ENCODE measurements at places on chromosomes 1 and 21. TPM values are rescaled to one million over a fixed set of nuclear protein-coding genes. Genes with fewer than 3 reads are reported as not detected.

DNA sequence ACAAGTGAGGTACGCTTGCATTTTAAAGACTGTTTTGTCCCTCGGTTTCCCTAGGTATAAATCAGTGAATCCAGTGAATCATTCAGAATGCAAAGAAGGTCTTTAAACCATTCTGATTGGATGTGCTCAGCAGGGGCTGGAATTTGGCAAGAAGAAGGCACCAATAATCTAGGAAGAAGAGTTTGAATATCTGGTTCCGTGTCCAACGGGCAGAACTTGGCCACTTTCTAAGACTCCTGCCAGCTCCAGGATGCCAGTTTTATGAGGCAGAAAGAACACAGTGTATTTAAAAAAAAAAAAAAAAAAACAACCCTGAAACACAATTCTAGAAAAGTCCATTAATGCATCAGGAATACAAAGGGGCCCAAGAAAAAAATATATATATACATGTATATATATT lies 3.0 kb upstream of the TENT5C start:
- no peak for DNase-seq

GRCh38 chr1:33653226-33653625 lies 180.8 kb downstream of the ZSCAN20 start:
- DNase-seq: no peak

SLX9 gene
- total RNA-seq: 18.8 TPM

GRCh38 chr1:147083919-147084272 lies 88.4 kb downstream of the PRKAB2 start:
- no peak for DNase-seq

DNA sequence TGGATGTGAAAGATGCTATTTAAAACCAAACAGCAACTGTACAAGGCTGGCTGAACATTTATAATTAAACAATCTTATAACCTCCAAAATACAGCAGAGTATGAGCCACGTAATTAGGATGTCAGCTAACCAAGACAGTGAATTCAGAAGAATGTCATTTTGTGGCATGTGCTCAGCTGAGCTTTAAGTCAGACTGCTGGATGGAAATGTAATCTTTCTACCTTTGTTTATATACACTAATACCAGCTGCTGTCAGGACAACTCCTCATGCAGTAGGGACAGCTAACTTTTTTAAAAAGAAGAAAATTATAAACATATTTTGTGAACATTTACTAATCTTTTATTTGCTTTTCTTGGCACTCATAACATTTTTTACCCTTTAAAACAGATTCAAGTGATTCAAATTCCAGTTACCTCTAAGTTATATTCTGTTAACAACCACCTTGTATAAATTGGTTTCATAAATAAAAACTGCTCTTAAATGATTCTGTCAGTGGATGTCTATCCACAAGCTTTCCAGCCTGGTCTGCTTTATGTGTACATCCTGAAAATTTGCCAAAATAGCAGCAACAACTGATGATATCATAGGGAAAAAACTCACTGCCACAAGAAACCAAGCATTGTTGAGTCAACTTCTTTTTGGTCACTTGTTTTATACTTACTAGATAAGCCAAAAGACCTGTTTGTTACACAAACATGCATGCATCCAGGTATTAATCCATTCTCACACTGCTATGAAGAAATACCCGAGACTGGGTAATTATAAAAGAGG lies 36.1 kb downstream of the DPH5 start:
- DNase-seq: no peak

DNA sequence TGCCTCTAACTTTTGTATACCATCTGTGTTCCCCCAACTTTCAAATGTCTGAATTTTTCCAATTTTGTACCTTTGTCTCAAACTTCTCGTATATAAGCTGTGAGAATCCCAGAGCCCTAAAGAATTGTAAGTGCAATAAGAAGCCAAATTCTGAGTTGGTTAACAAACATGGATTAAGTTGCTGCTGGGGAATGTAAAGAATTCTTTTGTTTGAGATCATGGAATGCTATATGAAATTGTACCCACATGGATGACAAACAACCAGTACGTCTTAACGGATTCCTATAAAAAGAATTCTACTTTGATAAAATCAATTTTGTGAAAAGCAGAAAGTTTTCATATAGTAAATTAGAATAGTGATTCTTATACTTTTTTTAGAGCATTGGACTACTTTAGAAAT lies 72.4 kb upstream of the CYP2J2 start:
- DNase-seq: no peak

GRCh38 chr1:13228343-13228781 lies 2.4 kb upstream of the PRAMEF18 start:
- DNase-seq: peak; percentile 59

- no peak for DNase-seq
These were observed 395.4 kb upstream of the ADAMTS5 start for GRCh38 chr21:27362249-27362648.

DNA sequence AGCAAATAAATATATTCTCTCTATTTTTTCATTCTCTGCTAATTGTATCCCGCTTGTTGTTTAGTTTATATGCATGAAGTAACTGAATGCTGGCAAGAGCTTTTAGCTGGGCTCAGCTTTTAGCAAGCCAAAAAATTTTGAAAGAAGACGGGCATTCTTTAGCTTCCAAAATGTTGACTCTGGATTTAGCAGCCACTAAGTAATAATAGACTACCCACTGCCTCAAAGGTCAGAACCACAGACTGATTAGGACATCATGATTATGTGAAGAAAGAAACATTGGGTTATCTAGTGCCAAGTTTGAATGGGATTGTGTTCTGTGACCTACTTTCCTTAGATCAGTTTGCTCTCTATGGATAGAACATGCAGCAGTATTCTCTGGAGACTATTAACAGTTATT lies 80.3 kb upstream of the DPH5 start:
- no peak for DNase-seq

TBX15 gene
- total RNA-seq: 2.1 TPM

DNA sequence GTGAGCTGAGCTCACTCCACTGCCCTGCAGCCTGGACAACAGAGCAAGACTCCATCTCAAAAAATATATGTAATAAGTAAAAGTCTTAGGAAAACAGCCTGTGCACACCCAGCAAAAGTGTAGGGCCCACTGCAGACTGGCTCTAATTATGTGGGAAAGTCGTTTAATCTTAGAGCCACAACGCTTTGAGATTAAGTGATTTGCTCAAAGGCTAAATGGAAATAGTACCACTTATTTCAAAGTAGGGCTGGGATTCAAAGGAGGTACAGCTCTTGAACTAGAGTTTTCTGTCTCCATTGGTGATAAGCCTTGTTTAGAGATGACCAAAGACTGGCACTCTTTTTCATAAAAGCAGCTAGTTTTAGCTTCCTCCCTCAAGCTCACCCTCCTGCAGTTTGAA lies 2.2 kb downstream of the TACSTD2 start:
- DNase-seq: no peak

DNA sequence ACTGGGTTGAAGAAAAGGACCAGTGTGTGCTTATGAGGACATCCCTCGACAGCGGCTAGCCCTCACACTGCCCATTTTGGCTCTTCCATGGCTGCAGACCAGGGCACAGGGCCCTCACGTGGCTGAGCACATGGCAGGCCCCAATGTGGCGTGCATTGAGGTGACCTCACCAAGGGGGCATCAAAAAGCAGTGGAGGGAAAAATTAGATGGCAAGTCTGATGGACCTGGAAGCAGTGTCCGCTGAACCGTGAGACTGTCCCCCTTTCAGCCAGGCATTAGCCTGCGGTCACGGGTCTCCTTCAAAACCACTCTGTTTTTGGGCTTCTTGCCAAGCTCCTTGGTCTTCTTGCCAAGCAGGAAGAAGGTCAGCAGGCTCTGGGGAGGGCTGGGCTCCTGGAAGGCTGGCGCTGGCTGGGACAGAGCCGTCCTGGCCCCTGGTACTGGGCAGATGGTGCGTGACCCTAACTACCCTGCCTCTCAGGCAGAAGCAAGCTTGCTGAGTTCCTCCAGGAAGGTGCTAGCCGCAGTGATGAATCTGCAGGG lies 30.8 kb downstream of the TRIM67 start:
- no peak for DNase-seq

DNA sequence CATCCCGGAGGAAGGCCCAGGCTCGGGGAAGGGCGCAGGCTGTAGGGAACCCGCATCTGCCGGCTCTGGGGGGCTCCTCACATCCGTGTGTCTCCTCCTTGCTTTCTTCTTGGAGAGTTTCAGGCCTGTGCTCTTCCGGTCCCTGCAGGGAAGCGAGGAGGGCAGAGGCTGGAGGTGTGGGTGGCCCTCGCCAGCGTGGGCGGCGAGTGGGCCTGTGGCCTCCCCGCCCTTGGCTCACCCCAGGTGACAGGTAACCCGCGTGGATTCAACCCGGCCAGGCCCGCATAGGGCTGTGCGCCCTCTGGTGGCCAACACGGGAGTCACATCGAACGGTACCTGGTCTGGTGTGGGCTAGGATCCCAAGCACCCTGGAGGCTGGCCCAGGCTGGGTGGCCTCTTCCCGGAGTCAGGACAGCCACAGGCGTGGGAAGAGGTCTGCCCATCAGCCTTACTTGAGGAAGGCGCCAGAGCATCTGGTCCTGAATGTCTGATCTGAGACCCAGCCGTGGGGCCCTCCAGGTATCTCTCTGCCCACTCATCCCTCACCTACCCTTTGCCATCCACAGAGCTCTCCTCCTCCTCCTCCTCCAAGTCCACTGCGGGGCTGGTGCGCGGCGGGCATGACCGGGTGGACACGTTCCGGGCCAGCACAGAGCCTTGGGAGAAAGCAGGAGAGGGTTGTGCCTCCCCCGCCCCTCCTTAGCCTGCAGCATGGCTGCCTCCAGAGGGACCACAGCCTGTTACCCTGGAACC lies 9.6 kb upstream of the TNFRSF25 start:
- no peak for DNase-seq

KRTAP21-2 gene
- total RNA-seq: not detected

- no peak for DNase-seq
These were observed 1.2 kb downstream of the LORICRIN start for GRCh38 chr1:153260585-153261280.

- DNase-seq: no peak
These were observed 14.3 kb upstream of the CD34 start for GRCh38 chr1:207925210-207925609.

- no peak for DNase-seq
These were observed 10.8 kb upstream of the MYOG start for GRCh38 chr1:203096566-203096965.

GRCh38 chr1:61326713-61327112 lies 244.4 kb downstream of the NFIA start:
- DNase-seq: no peak

DNA sequence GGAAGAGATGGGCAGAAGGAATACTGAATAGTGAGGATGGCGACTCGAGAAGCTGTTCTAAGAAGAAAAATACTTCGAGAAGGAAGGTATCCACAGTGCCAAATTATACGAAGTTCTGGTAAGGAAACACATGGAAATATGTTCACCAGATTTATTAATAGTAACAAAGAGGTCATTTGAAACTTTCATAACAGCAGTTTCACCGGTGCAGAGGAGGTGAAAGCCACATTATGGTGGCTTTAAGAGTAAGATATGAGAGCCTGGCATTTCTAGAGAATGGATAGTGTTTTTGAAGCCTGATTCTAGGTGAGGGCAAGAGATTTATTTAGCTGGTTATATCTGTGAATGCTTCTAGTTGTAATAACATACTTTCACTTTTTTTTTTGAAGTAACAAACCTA lies 56.2 kb downstream of the DPYD start:
- no peak for DNase-seq

DNA sequence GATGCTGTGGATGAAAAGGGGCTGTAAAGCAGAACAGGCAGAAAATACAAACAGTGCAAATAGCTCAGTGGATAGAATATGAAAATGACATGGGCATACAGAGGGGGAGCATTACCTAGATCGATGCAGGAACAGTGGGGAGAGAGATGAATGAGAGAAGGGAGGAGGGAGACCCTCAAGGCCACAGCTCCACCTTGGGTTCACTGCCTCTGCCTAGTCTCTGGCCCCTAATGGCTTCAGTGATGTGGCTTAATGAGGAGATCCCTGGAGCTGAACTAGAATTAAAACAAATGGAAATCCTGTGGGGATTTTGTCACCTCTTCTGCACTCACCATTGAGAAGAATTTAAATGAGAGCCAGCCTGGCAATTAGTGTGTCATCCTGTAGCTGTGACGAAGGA lies 165.0 kb downstream of the TNR start:
- DNase-seq: no peak

- no peak for DNase-seq
These were observed 142.6 kb downstream of the KAZN start for GRCh38 chr1:14741082-14741481.

- no peak for DNase-seq
These were observed 18.6 kb downstream of the RO60 start for GRCh38 chr1:193077991-193078390.

- DNase-seq: no peak
These were observed 160.8 kb upstream of the SGIP1 start for GRCh38 chr1:66373157-66373591.

WLS gene
- total RNA-seq: 51.0 TPM

DNA sequence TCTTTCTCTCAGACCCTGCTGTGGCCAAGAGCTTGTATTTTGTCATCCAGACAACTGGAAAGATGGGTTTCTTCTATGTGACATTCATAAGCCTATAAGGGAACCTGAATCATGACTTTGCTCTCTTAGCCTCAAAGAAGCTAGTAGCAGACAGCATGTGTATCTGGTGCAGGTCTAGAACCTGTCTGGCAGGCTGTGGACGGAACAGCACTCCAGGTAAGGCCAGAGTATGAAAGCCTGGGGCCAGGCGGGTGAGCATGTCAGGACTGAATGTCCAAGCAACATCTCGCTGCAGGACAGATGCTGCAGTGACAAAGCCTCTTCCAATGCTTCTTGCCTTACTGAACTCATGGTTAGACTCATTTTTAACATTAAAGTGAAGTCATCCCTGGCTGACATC lies 32.8 kb downstream of the AKNAD1 start:
- DNase-seq: no peak

C4BPB gene
- not detected for total RNA-seq

GRCh38 chr1:98839840-98840239 lies 164.8 kb downstream of the PLPPR5 start:
- no peak for DNase-seq

DNA sequence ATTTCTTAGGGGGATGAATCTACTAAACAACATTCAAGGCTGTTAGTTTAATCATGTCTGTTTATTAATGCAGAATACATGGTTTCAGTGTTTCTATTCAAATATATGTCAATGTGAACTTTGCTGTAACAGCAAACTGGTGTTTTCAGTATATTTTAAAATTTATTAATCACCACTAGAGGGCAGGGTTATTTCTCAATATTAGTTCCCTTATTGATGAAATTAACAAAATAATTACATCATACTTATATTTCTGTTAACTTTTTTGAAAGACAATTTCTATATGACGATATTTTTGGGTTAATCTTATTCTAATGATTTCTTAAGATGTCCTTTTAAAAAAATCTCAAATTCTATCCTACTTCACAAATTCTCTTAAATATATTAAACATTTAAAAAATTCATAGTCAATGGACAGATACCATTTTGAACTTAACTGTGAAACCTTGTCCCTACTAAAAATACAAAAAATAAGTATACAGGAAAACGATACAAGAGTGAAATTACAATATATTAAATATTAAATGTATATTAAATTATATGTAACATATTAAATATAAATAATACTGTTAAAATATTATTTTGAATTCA lies 1034.1 kb upstream of the PRMT6 start:
- no peak for DNase-seq

COL11A1 gene
- total RNA-seq: not detected

Measured in right atrium auricular region (tissue), 2 donors.